EH (cell line): ENCODE measurements at places on chromosomes 6 and 20.

GRCh38 chr6:69863766-69864165 is 2.6 kb upstream of the COL19A1 start:
- DNase-seq = no peak

- DNase-seq = no peak
Observed at GRCh38 chr6:144493035-144493910, 208.1 kb downstream of the UTRN start.

DNA sequence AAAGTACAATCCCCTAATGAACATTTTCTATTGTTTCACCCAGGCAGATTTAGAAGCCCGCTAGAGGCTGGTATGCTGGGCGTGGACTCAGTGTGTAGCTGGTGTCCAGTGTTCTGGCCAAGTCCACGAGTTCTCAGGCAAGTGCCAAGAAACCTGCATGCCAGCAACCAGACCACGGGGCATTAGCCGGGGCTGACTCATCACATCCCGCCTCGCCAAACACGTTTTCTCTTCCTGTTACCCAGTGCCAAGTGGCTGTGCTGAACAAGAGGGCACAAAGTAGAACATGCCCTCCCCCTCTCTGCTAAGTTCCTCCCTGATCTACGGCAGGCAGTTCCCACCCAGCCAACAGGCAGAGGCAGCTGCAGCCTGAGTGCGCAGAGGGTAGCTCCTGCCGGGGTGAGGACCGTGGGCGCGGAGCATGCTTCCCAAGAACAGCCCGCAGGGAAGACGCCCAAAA is 29.6 kb downstream of the RAMACL start:
- peak; percentile 85 for DNase-seq

GRCh38 chr20:43666376-43667328 is at the start of gene MYBL2:
Gene MYBL2 (plus strand): TSS chr20:43667114. CDS start chr20:43667284, 170 bp downstream.
- DNase-seq = peak; percentile 68

- peak; percentile 99 for DNase-seq
Observed at GRCh38 chr6:141483598-141484061, 649.1 kb upstream of the GJE1 start.

DNA sequence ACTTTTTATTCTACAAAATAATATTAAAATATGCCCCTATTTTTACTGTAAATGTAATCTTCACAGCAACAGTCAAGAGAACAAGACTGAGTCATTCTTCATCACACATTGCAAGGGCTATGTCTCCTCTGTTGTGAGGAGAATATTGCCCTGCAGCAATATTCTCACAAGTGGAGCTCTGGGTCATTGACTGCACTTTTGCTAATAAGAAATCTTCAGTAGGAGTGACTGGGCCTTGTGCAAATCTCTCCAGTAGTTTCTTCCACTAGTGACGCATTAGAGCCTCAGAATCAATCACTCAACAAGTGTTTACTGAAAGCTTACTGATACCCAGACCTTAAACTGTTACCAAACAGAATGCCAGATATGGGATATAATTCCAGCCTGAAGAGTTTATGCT is 49.1 kb downstream of the LAMA2 start:
- peak; percentile 78 for DNase-seq

GRCh38 chr20:37282556-37282955 is 6.9 kb upstream of the MANBAL start:
- DNase-seq = peak; percentile 82

- peak; percentile 72 for DNase-seq
Observed at GRCh38 chr20:1860446-1860845, 34.8 kb upstream of the SIRPA start.

GRCh38 chr6:97067045-97067444 is 142.5 kb downstream of the KLHL32 start:
- no peak for DNase-seq

- no peak for DNase-seq
Observed at GRCh38 chr20:23753589-23753988, 2.9 kb upstream of the CST1 start.

GRCh38 chr20:6213311-6213710 is 90.5 kb upstream of the FERMT1 start:
- DNase-seq = no peak

DNA sequence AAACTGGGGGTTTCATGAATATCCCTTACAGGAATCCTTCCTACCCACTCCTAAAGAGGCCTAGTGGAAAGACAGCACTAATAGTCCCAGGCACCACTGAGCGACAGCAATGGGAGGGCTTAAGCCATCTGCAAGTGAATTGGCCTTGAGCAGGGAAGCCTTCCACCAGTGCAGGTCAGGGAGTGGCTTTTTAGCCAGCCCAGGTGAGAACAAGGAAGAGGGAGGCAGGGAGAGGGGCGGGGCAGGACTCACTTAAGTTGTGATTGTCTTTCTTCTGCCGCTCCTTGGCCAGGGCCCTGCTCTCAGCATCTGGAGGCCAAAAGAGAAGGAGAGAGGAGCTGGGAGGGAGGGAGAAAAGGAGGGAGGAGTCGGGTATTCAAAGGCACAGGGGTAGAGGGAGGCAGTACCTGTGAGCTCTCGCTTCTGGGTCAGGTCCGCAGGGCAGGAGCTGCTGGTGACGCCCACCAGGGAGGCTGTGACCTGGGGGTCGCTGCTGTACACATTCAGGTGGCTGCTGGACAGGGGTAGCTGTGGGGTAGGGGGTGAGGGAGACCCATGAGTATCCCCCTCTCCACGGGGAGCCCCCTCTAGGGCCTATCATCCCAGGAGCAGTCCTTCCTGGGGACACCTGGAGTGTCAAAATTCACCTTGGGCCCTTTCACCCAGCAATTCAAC is 47.8 kb downstream of the TFEB start:
- no peak for DNase-seq

DNA sequence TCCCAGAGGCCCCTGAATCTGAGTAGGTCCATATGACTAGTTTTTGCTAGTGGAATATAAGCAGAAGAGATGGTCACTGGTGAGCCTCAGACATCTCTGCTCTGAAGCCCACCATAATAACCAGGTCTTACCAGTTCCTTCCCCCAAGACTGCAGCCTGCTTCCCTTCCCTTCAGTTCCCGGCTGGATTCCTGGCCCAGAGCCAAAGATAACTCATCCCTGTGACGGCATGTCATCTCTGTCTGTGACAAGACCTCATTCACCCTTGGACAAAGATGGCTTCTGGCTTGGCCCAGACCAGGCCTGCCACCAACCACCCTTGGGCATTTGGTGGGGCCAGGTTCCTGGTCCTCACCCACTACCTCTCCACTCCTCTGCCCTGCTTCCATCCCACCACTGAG is 145.5 kb upstream of the TOP1 start:
- peak; percentile 32 for DNase-seq

GRCh38 chr6:34056305-34057108 is 89.4 kb downstream of the GRM4 start:
- peak; percentile 71 for DNase-seq

DNA sequence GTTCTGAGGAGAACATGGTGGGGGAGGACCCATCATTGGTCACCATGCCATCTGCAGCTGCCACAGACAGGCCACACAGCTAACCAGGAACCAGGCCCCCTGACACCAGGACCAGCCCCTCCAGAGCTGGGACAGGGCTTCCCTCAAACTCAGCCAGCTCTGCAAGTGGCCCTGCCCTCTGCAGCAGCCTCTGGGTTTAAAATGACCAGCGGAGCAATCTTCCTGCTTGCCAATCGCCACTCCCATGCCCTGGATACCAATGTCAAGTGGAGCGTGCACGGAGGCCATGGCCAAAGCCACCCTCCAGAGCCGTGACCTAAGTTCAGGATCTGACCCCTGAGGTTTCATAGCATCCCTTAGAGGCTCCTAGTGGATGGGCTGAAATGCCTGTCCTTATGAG is 199.4 kb downstream of the SYNDIG1 start:
- DNase-seq = no peak
